CD8-positive, alpha-beta T cell (primary cell): ENCODE measurements at places on chromosomes 11 and 22.

DNA sequence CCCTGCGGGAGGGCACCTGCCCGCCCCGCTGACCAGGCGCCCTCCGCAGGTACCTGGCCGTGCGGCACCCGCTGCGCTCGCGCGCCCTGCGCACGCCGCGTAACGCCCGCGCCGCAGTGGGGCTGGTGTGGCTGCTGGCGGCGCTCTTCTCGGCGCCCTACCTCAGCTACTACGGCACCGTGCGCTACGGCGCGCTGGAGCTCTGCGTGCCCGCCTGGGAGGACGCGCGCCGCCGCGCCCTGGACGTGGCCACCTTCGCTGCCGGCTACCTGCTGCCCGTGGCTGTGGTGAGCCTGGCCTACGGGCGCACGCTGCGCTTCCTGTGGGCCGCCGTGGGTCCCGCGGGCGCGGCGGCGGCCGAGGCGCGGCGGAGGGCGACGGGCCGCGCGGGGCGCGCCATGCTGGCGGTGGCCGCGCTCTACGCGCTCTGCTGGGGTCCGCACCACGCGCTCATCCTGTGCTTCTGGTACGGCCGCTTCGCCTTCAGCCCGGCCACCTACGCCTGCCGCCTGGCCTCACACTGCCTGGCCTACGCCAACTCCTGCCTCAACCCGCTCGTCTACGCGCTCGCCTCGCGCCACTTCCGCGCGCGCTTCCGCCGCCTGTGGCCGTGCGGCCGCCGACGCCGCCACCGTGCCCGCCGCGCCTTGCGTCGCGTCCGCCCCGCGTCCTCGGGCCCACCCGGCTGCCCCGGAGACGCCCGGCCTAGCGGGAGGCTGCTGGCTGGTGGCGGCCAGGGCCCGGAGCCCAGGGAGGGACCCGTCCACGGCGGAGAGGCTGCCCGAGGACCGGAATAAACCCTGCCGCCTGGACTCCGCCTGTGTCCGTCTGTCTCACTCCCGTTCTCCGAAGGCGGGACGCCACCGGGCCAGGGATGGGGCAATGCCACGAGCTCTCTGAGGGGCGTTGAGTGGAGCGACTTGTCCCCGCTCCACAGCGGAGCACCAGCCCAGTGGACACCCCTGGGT, 1.8 kb downstream of the GALR3 start:
- DNase-seq, result no peak

GRCh38 chr11:61701242-61701886, 21.2 kb downstream of the DAGLA start:
- DNase-seq, result no peak

- DNase-seq, result no peak
Measured at GRCh38 chr11:35804451-35805040, 139.3 kb upstream of the LDLRAD3 start.

GRCh38 chr22:19766511-19767426, 6.2 kb downstream of the TBX1 start:
- peak; percentile 64 for DNase-seq

DNA sequence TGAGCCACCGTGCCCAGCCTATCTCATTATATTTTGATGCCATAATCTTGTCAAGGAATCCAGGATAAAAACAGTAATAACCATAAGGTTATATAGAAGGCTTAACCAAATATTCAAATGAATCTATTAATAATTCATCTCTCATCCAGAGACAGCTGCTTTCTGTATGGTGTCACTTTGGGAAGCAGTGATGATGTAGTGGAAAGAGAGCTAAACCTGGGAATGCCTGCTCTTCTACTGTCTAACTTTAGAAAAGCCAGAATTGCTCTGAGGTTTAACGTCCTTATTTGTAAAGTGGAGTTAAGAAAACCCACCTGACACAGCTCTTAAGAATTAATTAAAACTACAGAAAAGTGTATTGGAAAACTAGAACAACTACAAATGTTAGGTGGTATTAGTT, 29.3 kb upstream of the OR10D3 start:
- DNase-seq, result no peak

GRCh38 chr11:32511926-32512325, 71.7 kb upstream of the EIF3M start:
- no peak for DNase-seq

DNA sequence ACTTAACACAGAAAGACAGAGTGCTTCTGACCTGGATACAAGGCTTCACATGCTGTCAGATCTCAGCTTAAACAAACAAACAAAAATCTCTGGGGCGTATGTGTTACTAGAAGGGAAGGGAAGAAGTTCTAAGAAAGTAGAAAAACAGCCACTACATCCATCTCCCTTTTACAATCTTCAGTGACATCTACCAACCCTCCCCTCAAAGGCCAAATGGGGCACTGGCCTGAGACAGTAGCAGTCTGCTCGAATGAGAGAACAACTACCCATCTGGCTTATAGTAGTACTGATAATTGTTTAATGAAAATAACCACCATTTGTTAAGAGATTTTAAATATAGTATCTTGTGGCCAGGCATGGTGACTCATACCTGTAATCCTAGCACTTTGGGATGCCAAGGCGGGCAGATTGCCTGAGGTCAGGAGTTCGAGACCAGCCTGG, 29.4 kb downstream of the CCDC83 start:
- DNase-seq, result no peak

- no peak for DNase-seq
Measured at GRCh38 chr11:96179905-96180304, 163.1 kb downstream of the MAML2 start.

GRCh38 chr11:13000721-13001120, 8.4 kb upstream of the RASSF10 start:
- DNase-seq, result no peak

GRCh38 chr11:16080688-16081381, 275.5 kb downstream of the SOX6 start:
- DNase-seq, result no peak

DNA sequence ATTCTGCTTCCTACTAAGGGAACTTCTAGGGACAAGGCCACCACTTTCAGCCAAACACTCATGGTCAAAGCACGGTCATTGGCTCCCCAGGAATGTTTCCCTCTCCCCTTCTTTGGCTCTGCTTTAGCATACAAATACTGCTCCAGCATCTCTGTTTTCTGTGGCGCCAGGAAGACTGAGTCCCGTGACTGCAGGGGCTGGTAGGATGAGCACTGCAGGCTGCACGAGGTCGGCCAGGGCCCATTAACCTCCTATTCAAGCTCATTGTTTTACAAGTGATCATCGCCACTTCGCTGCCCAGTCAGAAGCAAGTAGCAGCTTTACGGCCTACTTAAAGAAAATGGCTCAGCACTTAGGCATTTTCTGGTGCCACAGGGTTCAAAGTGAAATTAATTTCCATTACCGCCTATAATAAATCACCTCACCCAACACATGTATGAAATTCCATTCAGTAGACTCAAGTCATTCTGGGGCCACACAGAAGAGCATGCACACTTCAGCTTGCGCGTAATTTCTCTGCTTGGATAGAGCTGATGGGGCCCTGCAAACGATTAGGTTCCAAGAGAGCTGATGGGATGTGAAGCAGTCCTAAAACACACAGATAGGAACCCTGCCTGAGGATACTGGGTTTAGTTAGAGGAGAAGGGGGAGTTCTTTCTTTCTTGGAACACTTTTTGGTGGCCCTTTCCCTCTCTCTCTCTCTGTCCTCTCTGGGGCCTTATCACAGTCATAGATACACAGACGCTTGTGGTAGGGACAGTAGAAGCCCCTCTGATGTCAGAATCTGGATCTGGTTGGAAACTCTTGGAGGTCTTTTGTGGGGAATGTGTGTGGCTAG, 173.7 kb downstream of the KIF18A start:
- no peak for DNase-seq

DNA sequence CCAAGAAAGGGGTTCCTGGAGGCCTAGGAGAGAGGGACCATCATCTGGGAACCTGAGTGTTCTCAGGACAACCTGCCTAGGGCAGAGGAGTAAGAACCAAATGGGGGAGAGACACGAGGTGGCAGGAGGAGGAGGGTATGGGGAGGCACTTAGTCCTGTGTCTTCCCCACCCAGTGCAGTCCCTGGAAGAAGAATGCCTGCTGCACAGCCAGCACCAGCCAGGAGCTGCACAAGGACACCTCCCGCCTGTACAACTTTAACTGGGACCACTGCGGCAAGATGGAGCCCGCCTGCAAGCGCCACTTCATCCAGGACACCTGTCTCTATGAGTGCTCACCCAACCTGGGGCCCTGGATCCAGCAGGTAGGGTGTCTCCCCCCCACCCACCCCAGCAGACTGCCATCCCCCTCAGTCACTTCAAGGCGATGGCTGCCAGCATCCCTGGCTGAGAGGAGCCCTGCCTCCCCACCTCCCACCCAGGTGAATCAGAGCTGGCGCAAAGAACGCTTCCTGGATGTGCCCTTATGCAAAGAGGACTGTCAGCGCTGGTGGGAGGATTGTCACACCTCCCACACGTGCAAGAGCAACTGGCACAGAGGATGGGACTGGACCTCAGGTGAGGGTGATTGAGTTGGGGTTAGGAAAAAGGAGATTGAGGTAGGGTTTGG, 3.7 kb upstream of the INPPL1 start:
- DNase-seq, result no peak

GRCh38 chr11:127875131-127875530, 712.2 kb downstream of the ETS1 start:
- DNase-seq, result no peak

DNA sequence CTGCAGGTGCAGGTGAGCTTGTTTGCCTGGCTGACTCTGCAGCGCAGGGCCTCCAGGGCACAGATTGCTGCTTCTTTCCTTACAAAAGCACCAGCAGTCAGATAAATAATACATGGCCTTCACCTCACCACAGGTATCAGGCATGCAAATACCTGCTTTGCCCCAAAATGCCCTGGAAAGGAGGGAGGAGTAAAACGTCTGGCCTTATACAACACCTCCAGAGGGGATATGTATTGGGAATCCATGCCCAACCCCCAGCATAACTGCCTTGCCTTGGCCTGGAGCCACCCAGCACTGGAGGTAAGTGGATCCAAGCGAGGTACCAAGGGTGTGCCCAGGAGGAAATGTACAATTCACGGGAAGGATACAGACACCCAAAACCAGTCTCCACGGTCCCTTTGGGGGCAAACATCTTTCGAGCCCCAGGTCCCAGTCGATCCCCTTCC, 860 bp downstream of the TMEM184B start:
- no peak for DNase-seq

GRCh38 chr11:36360318-36360717, 64.2 kb downstream of the PRR5L start:
- no peak for DNase-seq

DNA sequence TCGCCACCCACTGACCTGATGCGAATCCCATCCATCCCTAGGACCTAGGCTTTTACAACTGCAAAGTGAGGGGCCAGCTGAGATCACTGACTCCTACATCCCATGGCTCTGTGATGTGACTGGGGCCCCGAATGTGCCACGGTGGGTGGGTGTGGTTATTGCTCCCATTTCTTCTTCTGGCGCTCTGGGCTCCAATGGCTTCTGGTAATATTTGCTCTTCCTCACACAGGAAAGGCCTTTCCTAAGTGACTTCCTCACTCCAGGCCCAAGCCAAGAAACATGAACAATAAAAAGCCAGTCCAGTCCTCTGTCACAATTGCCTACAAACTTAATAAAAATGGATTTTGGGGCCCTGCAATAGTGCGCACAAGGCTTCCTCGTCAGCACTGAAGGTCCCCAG, 78.1 kb downstream of the GALNT18 start:
- no peak for DNase-seq

- DNase-seq, result no peak
Measured at GRCh38 chr11:70910835-70911234, 341.5 kb downstream of the SHANK2 start.

DNA sequence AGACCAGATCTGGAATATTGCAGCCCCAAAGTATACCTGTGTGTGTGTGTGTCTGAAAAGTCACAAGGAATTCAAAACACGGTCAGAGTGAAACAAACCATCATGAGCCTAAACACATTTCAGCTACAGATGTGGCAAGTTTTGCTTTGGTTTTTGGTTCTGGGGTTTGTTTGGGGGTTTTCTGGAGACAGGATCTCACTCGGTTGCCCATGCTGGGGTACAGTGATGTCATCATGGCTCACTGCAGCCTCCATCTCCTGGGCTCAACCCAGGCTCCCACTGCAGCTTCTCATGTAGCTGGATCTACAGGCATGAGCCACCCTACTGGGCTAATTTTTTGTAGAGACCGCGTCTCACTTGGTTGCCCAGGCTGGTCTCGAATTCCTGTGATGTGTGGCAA, 41.4 kb upstream of the PHF21A start:
- DNase-seq, result no peak

DNA sequence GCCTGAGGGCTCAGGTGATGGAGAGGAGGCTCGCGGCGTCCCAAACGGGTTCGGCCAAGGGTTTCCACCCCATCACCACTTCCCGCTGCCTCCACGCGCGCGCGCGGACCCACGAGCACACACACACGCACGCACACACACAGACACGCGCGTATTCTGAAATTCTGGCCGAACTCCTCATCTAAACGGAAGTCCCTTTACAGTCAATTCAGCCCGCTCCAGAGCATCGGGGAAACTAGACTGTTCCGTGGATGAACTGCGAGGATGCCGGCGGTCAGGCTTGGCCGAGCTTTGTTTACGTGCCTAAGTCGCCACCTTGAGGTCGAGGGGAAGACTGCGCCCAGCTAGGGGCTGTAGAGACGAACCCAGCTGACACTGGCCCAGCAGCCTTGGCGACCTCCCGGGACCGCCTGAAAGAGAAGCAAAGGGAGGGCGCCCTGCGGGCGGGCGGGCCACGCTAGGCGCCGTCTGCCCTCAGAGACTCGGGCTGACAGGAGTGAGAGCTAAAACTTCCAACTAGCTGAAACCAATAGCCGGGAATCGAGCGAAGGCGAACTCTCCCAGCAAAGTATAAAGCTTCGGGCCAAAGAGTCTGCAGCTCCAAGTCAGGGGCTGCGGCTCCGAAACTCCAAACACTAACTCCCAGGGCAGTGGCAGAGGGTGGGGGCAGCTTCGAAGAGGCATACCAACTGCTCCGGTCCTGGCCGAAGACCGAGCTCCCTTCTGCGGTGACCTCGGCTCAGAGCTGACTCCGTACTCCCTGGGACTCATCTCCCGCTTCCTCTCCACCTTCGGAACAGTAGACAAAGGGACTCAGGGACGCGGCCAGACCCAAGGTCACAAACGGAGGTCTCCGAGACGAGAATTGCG, 124.7 kb upstream of the C11orf58 start:
- peak; percentile 60 for DNase-seq

GRCh38 chr11:20256925-20257324, 96.7 kb upstream of the DBX1 start:
- DNase-seq, result no peak

GRCh38 chr11:96337541-96338431, 5.2 kb downstream of the MAML2 start:
- DNase-seq, result peak; percentile 64

DNA sequence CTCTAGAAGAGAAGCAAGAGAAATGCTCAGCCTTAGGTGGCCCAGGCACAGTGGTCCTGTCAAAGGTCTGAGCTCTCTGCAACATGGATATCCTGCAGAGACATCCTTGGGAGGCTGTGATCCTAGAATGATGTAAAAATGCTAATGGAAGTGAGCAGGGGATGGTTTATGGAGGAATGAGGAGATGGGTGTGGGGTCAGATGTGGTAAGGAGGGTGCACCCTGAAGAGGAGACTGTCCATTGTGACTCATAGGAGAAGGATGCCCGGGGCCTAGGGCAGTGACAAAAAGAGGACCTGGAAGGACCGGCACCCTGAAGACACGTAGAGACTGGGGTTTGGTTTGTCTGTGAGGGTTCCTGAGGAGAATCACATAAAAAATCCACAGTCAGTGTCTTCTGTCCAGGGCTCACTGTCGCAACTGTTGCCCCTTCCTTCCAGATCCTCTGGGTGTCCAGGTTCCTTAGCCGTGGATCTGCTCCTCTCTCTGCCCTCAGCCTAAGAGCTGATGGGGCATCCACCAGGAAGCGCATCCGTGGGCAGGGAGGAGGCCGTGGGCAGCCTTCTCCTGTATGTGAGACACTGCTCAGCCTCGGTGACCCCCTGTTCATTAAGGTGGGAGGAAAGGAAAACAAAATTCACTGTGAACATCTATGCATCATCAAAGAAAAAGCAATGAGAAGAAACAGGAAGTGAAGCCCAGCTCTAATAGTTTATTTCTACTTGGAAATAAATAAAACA, 110.7 kb downstream of the VPREB1 start:
- no peak for DNase-seq
